ENCODE measurements at places on chromosomes 6 and 20.

GRCh38 chr20:33082546-33082945, 3.1 kb downstream of the BPIFB4 start:
- no peak for DNase-seq

- peak; percentile 20 for DNase-seq
These were observed 1.9 kb downstream of the BCL2L1 start for GRCh38 chr20:31720486-31721407.

GRCh38 chr20:4782378-4782772, 60.7 kb downstream of the PRND start:
- no peak for DNase-seq

DNA sequence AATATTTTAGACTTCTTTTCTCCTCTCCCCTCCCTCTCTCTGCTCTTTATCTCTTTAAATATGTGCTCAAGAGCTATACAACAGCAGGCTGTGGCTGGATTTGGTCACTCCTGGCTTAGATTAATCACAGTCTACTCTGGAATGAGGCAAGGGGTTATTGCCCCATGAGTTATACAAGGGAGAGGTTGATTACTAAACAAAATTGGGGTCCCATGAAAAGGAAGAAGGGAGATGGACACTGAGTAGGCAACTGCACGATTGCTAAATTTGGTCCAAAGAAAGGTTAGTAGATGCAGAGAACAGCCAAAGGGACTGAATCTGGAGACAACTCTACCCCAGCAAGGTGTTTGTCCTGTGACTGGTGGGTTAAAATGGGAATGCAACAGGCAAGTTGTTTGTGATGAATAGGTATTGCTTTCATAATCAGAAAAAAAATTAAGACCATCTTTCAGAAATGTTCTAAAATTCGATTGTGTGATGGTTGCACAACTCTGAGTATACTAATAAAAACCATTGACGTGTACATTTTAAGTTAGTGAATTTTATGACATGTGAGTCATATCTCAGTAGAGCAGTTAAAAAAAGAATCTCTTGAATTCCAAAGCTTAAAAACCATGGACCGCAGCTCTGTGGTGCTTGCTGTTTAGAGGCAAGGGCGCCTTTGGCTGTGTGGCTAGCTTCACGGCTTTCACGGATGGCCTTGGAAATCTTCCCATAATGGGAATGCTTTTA, 57.1 kb downstream of the KIZ start:
- no peak for DNase-seq

DNA sequence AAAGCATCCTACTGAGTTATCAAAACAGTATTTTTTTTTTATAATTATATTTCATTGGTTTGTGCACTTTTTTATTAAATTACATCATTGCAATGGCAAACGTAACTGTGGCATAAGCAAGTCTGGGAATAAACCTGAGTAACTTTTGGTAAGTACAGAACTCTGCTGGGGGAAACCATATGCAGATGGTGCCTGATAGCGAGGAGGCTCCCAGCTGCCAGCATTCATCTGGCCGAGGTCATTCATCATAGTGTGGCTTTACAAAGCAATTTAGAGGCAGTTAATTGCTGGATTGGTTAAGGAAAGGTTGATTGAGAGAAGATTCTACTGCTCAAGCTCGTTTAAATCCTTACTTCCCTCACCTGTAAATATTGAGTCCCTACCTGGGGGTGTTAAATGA, 52.6 kb downstream of the HECA start:
- no peak for DNase-seq

GRCh38 chr6:3418496-3419060, 38.3 kb downstream of the SLC22A23 start:
- no peak for DNase-seq

DNA sequence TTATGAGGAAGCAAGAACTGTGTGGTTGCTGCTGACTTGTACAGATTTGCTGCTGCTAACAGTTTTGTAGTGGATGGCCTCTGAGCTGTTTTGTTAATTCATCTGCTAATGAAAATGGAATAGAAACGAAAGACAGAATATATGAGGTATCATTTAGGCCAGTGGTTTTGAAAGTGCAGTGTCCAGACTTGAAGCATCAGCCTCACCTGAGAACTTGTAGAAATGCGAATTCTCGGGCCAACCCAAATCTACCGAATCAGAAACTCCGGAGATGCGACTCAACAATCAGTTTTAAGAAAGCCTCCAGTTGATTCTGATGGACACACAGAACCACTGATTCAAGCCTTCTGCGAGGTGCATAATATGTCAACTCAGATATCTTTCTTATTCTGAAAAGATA, 62.5 kb downstream of the CAP2 start:
- DNase-seq = no peak

DNA sequence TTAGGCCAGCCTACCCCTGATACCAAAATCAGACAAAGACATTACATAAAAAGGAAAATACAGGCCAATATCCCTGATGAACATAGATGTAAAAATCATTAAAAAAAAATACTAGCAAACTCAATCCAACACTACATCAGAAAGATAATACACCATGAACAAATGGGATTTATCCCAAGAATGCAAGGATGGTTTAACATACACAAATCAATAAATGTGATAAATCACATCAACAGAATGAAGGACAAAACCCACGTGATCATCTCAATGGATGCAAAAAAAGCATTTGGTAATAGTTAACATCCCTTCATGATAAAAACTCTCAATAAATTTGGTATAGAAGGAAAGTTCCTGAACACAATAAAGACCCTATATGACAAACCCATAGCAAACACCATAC, 63.8 kb downstream of the SLC22A2 start:
- no peak for DNase-seq

DNA sequence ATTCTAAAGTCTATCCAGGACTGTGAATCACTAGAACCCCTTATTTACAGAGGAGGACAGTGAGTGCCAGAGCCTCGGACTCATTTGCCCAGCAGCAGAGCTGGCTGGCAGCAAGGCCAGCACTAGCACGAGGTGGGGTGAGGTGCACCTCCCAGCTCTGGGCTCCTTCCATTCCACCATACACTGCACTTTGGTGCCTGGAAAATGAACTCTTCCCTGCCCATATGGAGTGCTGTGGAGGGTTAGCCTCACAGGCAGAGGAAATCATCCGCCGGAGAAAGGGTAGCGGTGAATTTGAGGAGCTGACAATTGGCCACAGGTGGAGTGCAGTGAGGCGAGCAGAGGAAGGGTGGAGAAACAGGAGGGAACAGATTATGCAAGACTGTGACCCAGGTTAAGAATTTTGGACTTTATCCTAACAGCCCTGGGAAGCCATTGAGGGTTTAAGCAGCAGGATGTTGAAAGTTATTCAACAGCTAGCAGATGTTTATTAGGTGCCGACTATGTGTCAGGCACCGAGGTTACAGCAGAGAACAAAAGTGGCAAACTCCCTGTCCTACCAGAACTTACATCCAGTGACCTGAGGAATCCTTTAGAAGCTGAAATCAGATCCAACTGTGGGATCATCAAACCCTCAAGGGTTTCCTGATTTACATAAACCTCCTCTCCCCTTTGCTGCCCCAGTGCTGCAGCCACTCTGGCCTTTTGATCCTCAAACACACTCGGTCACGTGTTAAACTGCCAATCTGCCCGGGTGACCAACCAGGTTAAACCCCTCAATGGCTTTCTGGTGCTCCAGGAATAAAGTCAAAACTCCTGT, 6.2 kb downstream of the TRIM26 start:
- DNase-seq = no peak

DNA sequence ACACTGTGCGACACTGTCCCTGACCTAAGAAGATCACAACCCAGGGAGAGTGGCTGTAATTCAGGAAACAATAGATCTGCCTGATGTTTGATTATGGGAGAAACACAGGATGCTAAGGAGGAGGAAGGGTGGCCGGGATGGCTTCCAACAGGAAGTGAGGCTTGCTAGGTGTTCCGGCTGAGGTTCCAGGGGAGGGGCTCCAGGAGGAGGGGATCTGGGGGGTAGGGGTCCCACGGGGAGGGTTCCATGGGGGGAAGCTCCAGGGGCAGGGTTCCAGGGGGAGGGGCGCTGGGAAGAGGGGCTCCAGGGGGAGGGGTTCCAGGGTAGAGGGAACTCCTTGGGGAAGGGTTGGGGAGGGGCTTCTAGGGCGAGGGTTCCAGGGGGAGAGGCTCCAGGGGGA, 48.6 kb downstream of the DAAM2 start:
- no peak for DNase-seq

DNA sequence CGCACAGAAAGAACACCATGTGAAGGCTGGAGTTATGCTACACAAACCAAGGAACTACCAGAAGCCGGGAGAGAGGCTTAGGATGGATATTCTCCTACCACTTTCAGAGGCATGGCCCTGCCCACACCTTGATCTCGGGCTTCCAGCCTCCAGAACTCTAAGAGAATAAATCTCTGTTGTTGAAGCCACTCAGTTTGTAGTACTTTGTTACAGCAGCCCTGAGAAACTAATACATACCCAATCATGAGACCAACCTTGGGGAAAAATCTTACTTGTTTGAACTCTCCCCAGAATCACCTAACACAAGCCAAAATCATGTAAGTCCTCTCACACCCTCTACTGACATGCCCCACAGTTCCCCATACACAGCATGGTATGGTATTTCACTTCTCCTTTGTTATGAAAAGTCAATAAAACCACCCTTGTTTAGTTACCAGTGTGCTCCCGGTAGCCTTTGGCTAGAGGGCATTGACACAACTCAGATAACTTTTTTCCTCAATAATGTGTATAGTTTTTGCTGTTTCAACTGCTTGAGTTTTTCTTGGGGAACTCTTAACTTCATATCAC, 40.7 kb upstream of the SLC2A12 start:
- DNase-seq = no peak

GRCh38 chr20:53819973-53820451, 226.4 kb upstream of the ZNF217 start:
- no peak for DNase-seq

- DNase-seq = no peak
These were observed 100.0 kb upstream of the DUSP22 start for GRCh38 chr6:192313-192664.

DNA sequence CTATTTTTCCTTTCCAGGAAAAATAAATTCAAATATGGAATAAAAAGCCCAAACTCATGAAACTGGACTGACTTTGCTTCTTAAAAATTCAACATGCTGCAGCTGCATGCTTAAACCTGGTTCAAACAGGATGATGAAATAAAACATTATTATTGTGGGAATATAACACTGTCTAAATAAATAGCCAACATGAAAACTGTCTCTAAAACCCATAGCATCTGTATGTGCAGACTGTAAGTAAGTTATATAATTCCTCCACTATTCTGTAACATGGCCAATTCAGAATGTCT, 30.4 kb upstream of the AHI1 start:
- DNase-seq = no peak

GRCh38 chr6:34901930-34902329, 12.9 kb downstream of the ANKS1A start:
- no peak for DNase-seq

- no peak for DNase-seq
These were observed 33.4 kb upstream of the INSM1 start for GRCh38 chr20:20334489-20334888.

GRCh38 chr6:87745966-87746721, 44.1 kb upstream of the AKIRIN2 start:
- DNase-seq = no peak

GRCh38 chr20:45823949-45824835, 2.9 kb downstream of the TNNC2 start:
- DNase-seq = peak; percentile 27

GRCh38 chr6:19059102-19059501, 672.0 kb downstream of the RNF144B start:
- DNase-seq = no peak

DNA sequence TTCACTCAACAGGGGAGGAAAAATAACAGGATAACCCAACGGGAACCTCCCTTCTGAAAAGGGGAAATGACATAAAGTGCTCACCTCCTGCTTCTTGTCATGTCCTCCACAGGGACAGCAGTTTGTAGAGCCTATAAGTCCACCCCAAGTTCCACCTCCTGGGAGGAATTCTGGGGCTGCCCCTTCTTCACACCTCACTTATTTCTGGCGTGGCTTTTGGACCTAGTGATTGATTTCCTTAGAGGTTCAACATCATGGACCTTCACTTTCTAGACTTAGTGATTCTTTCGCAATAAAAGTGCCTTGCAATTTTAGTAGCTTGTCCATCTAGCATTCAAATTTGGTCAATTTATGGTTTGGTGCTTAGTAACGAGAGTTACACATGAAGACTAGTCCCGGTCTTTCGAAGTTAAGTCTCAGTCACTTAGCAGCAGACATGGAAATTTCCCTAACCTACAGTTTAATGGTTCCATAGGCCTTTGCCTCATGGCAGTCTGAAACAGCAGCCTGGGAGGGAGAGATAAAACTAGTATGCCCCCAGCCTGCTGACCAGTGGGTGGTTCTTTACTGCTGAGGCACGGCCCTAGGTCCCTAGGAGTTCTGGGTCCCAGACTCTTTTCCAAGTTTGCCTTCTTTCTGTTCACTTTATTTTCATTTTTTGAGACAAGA, 59.2 kb upstream of the CDKAL1 start:
- DNase-seq = no peak

DNA sequence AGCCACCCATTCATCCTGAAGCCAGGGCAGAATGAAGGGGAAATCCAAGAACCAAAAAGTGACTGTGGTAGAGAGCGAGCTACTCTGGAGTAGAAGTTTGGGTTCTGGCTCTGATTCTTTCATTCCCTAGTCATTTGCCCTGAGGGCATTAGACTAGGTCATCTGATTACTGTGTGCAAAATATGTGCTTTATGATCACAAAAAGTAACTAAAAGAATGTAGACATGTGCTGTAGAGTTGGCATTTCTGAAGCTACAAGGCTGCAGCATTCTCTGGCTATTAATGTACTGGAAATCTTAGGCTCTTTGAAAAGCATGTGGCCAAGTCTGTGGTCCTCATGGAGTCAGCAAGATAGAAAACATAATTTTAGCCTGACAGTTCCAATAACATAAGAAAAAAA, 94.2 kb downstream of the TBC1D7 start:
- no peak for DNase-seq
